ENCODE measurements at places on chromosomes 16 and 17. TPM values are rescaled to one million over a fixed set of nuclear protein-coding genes. Genes with fewer than 3 reads are reported as not detected.

The KRTAP2-1 gene
- not detected for total RNA-seq

The KRT31 gene
- total RNA-seq: not detected

GRCh38 chr17:80682372-80682771 is 137.7 kb downstream of the RPTOR start:
- no peak overlapping the region for H3K4me3 ChIP-seq
- no peaks in the 10 kb centered on the region for H3K36me3 ChIP-seq
- no peaks in the 10 kb centered on the region for H3K27me3 ChIP-seq
- no peak overlapping the region for H3K27ac ChIP-seq
- no peaks in the 10 kb centered on the region for H3K4me1 ChIP-seq

The LRRC75A gene
- 5.2 TPM for total RNA-seq

DNA sequence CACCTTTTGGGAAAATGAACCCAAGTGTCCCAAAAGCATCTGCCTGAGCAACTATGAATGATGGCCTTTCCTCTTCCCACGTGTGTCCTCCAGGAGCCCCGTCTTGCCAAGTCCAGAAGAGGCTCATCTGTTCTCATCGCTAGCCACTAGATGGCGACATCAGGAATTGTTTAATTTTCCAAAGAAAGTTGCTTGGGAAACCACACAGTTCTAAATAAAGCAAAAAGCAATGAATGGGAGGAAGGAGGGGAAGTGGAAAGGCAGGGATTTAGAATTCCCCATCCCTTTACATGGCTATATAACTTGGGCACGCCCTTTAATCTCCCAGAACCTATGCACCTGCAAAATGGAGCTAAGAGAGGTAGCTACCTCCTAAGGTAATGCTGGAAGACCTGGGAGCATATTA is 9.0 kb upstream of the CDH5 start:
- no peak overlapping the region for H3K27ac ChIP-seq
- DNase-seq: peak; percentile 36
- H3K36me3 ChIP-seq: no peaks in the 10 kb centered on the region
- no peak overlapping the region for H3K4me3 ChIP-seq
- no peaks in the 10 kb centered on the region for H3K4me1 ChIP-seq
- no peaks in the 10 kb centered on the region for H3K27me3 ChIP-seq

The CD300LB gene
- 0.64 TPM for total RNA-seq

The SLC47A1 gene
- 20.0 TPM for total RNA-seq

DNA sequence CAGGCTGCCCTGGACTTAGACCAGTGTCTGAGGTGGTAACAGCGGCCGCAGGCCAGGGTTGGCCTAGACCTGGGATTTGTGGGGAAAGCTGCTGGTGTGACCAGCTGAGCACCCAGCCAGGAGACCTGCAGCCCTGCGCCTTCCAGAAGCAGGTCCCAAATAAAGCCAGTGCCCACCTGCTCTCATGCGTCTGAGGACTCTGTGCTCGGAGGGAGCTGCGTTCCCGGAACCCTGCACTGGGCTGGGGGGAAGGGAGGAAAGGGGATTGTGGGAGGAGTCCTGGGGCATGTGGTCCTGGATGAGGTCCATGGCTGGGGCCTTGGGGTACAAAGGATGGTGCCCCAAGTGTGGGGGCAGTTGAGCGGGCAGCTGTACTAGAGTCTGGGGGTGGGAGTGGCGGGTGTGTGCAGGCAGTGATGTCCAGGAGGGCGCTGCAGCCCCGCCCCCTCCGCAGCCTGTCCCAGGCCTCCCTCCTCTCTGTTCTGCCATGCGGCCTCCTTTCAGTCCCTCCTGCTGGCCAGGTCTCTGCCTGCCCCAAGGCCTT is 1.8 kb upstream of the NECAB2 start:
- no peak overlapping the region for H3K4me3 ChIP-seq
- DNase-seq: no peak
- no peaks in the 10 kb centered on the region for H3K27me3 ChIP-seq

DNA sequence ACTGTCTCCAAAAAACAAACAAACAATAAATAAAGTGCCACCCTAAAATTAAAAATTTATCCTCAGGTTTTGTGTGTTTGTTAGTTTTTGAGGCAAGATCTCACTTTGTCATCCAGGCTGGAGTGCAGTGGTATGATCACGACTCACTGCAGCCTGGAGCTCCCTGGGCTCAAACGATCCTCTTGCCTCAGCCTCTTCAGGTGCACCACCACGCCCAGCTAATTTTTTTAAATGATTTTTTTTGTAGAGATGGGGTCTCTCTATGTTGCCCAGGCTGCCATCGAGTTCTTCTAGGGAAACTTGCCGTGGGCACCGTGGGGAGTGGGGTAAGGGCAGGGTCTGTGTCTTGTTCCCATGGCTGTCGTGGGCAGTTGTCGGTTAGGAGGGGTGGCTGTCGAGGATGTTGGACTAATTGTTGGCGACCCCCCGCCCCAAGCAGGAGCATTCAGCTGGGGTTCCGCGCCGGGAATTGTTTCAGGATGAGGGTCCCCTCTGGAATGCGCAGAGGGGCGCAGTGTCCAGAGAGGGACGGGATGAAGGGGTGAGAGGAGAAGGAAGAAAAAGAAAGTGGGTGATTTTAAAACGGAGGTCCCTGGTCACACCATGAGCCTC is 1.1 kb upstream of the RNF213 start:
- H3K27ac ChIP-seq: peak overlapping the region; percentile 90
- no peaks in the 10 kb centered on the region for H3K36me3 ChIP-seq
- peaks cover 26% of the 10 kb centered on the region for H3K4me1 ChIP-seq
- no peaks in the 10 kb centered on the region for H3K27me3 ChIP-seq
- peak; percentile 8 for DNase-seq

The SLC6A2 gene
- total RNA-seq: 0.32 TPM

DNA sequence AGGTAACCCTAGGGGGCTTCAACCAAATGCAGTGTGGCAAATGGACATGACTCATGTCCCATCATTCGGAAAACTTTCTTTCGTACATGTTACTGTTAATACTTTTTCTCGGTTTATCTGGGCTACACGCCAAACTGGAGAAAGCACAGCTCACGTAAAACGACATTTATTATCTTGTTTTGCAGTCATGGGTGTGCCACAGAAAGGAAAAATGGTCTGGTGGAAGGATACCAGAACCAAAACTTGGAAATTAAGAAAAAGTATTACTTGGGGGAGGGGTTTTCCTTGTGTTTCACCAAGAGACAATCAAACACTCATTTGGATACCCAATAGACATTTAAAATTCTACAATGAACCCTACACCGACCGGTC is 23.6 kb downstream of the ALOX15B start:
- peak overlapping the region; percentile 22 for H3K4me3 ChIP-seq
- peak overlapping the region; percentile 95 for H3K27ac ChIP-seq
- peak; percentile 66 for DNase-seq
- H3K36me3 ChIP-seq: no peaks in the 10 kb centered on the region
- H3K4me1 ChIP-seq: no peaks in the 10 kb centered on the region

The FNDC8 gene
- total RNA-seq: not detected

GRCh38 chr16:68381363-68381724 is 67.0 kb downstream of the SMPD3 start:
- H3K27me3 ChIP-seq: no peaks in the 10 kb centered on the region
- H3K4me3 ChIP-seq: no peak overlapping the region
- no peaks in the 10 kb centered on the region for H3K36me3 ChIP-seq
- no peak overlapping the region for H3K27ac ChIP-seq
- H3K4me1 ChIP-seq: peaks cover 2% of the 10 kb centered on the region

Data from prostate gland (tissue), 2 donors.